ENCODE measurements at places on chromosomes 7 and 10.

- no peak for DNase-seq
These were observed 47.8 kb downstream of the NRCAM start for GRCh38 chr7:108408296-108408991.

- no peak for DNase-seq
These were observed 169.9 kb downstream of the CREB5 start for GRCh38 chr7:28582226-28582625.

GRCh38 chr7:29556405-29557195 is 7.0 kb upstream of the PRR15 start:
- no peak for DNase-seq

DNA sequence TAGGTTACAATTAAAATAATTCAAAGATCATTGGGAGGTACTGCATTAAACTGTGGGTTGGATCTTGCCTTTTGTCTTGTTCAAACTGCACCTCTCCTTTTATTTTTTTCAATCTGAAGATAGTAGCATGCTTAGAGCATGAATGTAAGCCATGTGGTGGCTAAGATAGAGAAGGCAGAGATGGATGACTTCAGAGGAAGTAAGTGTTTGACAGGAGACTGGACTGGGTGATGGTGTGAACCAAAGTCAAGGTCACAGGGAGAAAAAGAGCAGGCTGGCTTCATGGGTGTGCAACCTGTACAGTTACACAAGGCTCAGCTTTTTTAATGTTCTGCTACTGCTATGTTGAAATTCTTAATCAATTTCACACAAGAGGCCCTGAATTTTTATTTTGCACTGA is 85.6 kb downstream of the ZEB1 start:
- DNase-seq: peak; percentile 17

- peak; percentile 93 for DNase-seq
These were observed 168.0 kb upstream of the ZNF32 start for GRCh38 chr10:43816351-43817321.

DNA sequence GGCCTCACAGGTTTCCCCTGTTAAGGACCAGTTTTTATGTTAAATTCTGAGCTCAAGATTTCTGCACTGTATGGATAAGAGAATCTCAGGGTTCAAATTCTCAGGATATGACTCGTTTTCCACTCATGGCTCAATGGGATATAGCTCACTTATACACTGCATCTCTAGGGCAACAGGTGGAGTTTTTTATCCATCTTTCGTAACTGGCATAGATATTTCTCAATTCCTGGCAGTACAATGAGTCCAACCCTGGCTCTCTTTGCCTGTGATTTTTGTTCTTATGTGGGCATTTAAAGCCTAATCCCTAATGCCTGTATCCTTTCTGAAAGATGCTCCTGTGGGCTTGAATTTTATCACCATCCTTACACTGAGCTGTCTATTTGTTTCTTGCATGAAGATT is 7.6 kb downstream of the CCDC172 start:
- DNase-seq: no peak

DNA sequence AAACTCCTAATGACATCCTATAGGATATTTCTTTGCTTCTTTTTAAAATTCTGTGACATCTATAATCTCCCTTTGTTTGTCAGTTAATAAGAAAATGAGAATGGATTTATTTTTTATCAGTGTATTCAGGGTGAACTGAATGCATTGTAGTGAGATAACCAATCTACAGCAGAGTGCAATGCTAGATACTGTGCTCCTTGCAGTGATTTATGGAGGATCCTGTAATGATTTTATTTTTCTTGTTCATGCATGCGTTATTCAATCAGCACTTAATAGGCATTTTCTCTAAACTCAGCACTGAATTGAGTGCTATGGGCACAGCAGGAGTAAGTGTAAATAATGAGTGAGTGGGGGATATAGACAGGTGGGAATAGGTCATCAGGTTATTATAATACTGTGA is 253.9 kb downstream of the CDK14 start:
- no peak for DNase-seq

GRCh38 chr7:38507384-38507783 is 123.8 kb downstream of the AMPH start:
- peak; percentile 47 for DNase-seq

- DNase-seq: no peak
These were observed 3.0 kb upstream of the AQP1 start for GRCh38 chr7:30908681-30909080.

DNA sequence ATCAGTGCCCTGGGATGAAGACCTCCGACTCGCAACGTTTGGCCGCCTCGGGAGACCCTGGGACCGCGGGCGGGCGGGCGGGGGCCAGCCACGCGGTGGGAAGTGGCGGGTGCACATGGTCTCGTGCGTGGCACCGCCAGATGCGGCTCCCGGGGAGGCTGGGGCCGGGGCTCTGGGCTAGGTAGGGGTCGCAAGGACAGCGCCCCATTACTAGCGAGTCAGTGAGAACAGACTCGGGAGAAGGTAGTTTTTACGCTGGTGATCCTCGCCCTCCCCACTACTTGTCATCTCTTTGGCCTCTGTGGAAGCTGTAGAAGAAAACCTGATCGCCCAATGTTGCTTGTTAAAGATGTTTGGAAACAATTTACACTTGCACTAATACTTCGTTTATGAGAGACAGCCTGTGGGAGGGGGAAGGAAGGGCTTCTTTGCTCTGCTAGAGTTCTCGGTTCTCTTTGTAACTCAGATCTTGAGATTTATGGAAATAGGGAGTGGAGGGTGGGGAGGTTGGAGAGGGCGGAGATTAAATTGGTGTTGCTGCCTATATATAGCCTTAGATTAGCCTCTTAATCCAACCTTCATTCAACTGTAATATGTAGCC is 591 bp downstream of the BZW2 start:
- no peak for DNase-seq

DNA sequence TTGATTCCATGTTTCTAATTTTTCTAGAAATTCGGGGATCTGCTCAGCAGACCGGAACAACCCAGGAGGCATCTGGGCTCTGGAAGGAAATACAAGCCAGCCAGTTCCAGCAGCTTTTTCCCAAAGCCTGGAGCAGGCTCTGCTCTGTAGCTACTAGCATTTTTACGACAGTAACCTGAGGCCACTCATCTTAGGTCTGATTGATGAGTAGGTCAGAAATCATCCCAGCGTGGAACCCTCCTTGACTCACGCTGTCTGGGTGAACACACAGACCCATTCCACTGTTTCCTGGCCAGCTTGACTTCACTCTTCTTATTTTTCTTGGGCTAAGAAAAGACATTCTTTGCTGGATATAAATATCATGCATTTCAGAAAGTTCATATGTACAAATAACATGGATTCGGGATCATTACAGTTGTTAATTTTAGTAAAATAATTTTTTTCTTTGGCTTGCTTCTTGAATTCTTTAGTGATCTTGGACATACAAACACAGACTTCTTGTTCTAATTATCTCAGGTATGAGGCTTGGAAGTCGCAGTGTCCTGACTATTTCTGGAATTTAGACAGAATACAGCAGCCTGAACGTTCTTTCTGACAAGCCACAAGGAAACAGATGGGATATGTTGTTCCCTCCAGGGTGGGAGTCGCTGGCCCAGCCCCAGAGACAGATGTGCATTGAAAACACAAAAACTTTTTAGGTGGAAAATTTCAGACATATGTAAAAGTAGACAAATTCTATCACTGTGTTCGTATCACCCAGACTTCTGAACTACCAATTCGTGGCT is 54.6 kb upstream of the PITRM1 start:
- peak; percentile 96 for DNase-seq

DNA sequence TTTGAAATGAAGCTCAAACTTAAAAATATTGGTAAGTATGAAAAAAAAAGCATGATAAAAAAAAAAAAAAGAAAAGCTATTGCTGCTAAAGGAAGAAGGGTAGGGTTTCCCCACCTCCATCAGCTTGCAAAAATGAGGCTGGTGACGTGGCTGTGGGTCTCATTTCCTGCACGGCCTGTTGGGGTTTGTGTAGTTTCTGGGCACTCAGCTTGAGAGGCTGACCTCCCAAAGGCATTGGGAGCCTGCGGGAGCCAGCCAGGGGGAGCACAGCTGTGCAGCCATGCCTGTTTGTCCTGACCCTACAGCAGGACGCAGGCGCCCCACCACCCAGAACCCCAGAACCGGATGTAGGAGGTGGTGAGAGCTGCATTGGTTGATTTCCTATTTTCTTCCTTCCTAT is 48.8 kb upstream of the CARD11 start:
- no peak for DNase-seq

DNA sequence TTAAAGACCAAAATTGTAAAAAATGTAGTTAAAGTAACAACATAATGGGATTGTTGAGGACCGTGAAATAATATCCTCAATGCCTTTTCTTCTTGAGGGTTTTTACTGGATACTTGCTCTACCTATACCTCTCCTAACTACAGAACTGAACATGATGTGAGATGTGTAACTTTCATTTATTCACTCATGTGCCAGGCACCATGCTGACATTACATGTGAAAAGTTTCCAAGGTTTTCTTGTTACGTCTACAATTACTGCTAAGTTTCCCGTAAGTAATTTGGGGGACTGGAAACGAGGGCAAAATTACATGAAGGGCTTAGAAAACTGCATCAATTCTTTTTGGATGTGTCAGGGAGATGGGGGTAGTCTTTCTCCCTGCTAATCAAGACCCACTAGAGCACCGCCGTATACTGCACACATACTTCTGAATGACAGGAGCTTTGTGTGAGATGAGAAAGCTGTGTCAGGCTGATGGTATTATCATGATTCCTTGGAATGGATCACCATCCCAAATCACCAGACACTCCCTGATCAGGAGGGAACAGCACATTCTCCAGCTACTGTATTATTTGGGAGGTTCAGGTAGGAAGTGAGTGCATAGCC is 41.8 kb downstream of the PTPRZ1 start:
- DNase-seq: no peak

- peak; percentile 78 for DNase-seq
These were observed 54.7 kb upstream of the SYPL1 start for GRCh38 chr7:106166651-106167342.

- DNase-seq: peak; percentile 21
These were observed 26.8 kb downstream of the FRMPD2 start for GRCh38 chr10:48247680-48248079.

GRCh38 chr7:117274951-117275350 is 47.9 kb downstream of the WNT2 start:
- no peak for DNase-seq

GRCh38 chr7:101133621-101134398 is 6.9 kb downstream of the SERPINE1 start:
- peak; percentile 63 for DNase-seq

GRCh38 chr10:35641676-35642034 is 441 bp downstream of the FZD8 start:
- DNase-seq: peak; percentile 42

GRCh38 chr10:28326516-28327490 is 23.9 kb upstream of the MPP7 start:
- DNase-seq: peak; percentile 34

- peak; percentile 96 for DNase-seq
These were observed 143.2 kb downstream of the JAZF1 start for GRCh38 chr7:28037220-28038010.

DNA sequence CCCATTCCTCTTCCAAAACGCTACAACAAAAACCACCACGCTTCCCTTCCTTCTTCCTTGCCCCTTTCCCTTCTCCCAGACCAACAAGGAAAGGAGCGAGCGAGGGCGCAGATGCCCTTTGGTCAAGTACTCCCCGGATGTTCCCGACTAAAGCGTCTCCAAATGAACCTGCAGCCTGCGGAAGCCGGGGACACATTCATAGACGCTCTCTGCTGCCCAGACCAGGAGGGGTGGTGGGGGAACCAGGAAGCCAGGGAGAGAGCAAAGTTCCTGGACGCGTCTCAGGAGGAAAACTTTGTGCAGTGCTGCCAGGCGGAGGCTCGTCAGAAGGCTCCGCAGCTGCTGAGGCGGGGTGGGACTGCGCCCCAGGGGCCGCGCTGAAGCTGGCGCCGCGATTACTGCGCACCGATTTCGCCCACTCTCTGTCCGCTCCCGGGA is 754 bp downstream of the SEMA3D start:
- peak; percentile 49 for DNase-seq

DNA sequence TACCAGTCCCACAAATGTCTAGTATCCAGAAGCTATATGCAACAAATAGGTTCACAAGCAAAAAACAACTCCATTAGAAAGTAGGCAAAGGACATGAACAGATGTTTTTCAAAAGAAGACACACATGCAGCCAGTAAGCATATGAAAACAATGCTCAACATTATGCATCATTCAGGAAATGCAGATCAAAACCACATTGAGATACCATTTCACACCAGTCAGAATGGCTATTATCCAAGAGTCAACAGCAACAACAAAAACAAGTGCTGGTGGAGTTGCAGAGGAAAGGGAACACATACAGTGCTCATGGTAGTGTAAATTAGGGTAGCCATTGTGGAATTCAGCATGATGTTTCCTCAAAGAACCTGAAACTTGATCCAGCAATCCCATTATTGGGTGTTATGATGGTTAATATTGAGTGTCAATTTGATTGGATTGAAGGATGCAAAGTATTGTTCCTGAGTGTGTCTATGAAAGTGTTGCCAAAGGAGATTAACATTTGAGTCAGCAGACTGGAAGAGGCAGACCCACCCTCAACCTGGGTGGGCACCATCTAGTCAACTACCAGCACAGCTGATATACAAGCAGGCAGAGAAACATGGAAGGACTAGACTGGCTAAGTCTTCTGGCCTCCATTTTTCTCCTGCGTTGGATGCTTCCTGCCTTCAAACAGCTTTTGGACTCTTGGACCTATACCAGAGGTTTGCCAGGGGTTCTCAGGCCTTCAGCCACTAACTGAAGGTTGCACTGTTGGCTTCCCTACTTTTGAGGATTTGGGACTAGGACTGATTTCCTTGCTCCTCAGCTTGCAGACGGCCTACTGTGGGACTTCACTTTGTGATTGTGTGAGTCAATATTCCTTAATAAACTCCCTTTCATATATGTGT is 218.4 kb upstream of the SEMA3D start:
- peak; percentile 17 for DNase-seq

DNA sequence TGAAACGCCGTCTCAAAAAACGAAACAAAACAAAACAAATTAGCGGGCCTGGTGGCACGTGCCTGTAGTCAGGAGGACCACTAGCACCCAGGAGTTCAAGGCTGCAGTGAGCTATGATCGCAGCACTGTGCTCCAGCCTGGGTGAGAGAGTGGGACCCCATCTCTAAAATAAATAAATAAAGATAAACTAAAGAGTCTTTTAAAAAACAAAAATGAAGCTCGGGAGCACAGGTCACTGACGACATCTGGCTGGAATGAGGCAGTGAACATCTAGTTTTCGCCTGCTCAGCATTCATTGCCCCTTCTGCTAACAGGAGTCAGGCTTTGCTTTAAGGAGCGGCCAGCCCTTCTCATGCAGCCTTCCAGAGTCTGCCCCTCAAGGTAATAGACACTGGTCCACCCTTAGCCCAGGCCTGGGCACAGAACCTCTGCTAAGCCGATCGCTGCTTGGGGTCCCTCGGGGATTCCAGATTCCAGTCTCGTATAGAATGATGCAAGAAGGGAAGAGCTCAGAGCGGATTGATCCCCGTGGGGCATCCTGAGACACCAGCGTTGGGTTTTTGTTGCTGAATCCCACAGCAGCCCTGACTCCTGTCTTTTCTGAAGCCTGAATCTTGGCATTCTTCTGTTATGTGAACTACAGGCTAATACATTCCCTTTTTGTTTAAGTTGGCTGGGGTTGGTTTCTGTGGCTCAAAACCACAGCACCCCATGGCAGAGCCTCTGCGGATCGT is 14.2 kb upstream of the FOXK1 start:
- peak; percentile 100 for DNase-seq

All from fibroblast of skin of scalp (primary cell).